ENCODE measurements at places on chromosomes 11 and 22. TPM values are rescaled to one million over a fixed set of nuclear protein-coding genes. Genes with fewer than 3 reads are reported as not detected.

RIMBP3C gene
- total RNA-seq = 0.36 TPM

GRCh38 chr22:50308986-50309600, 1.6 kb upstream of the PLXNB2 start:
- DNase-seq = no peak

OR8H3 gene
- not detected for total RNA-seq

DTX4 gene
- 35.9 TPM for total RNA-seq

- peak; percentile 81 for DNase-seq
These were observed 76.9 kb upstream of the CADM1 start for GRCh38 chr11:115580927-115581680.

DNA sequence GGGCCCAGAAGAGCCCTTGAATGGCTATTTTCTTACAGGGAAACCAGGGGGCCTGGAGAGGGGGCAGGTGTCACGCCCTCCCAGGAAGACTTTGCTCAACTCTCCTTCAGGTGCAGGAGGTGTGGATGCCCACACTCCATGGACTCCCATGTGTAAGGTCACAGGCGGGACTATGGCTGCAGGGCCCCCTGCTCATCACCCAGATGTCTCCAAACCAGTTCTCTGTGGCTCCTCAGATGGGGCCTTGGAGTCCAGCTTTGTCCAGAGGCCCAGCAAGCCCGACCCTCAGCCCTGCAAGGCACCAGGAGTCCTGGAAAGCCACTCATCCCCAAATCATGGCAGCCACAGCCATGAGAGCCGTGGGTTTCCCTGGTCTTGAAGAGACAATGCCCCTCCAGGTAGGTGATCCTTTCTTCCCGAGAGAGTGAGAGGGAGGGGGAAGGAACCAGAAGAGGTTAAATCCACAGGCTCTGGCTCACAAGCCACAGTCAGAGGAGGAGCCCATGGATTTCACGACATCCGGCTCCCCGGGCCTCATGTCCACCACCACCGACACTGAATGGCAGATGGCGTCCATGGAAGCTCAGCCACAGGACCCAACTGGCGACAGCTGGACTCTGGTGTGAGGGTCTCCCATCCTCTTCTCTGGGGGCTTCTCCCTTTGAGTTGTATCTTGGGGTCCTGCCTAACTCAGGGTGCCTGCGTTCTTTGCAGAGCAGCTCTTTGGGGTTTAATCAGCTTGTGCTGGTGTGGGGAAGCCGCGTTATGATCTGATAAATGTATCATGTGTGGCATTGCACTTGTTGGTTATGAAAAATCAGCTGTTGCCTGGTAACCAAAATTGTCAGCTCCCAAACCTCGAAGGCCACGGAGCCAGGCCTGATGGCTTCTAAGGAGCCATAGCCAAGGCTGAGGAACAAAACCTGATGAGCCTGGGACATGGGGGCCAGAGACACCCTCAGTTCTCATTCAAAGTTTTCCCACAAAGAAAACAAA, 620.4 kb downstream of the BRD1 start:
- peak; percentile 38 for DNase-seq

PATE2 gene
- not detected for total RNA-seq
